Lung (tissue), 17 donors: ENCODE measurements at places on chromosomes 5 and 9. TPM values are rescaled to one million over a fixed set of nuclear protein-coding genes. Genes with fewer than 3 reads are reported as not detected.

Gene NUTM2G
- polyA plus RNA-seq, result not detected

Gene TAS2R1
- polyA plus RNA-seq, result not detected

Gene SLC6A7
- polyA plus RNA-seq, result 0.02 TPM

Gene TOR4A
- 29.2 TPM for polyA plus RNA-seq

Gene AK1
- 386 TPM for polyA plus RNA-seq

Gene PRELID1
- polyA plus RNA-seq, result 236 TPM

Gene SLC34A3
- 0.03 TPM for polyA plus RNA-seq

Gene OBP2B
- not detected for polyA plus RNA-seq

Gene GNPDA1
- polyA plus RNA-seq, result 51.4 TPM

Gene RPL7A
- 2,527 TPM for polyA plus RNA-seq

Gene NIM1K
- 1.0 TPM for polyA plus RNA-seq

Gene IGIP
- 2.8 TPM for polyA plus RNA-seq

Gene RGMB
- polyA plus RNA-seq, result 9.0 TPM

Gene MYO10
- polyA plus RNA-seq, result 10.6 TPM

Gene CLIC3
- 90.2 TPM for polyA plus RNA-seq

Gene FYB1
- polyA plus RNA-seq, result 51.4 TPM

Gene NSG2
- 0.16 TPM for polyA plus RNA-seq

Gene KCNV2
- polyA plus RNA-seq, result not detected

Gene ADGRV1
- 16.5 TPM for polyA plus RNA-seq

Gene C1QTNF2
- 1.1 TPM for polyA plus RNA-seq

Gene WNT8A
- polyA plus RNA-seq, result not detected

Gene LHFPL2
- polyA plus RNA-seq, result 47.0 TPM

Gene ATG12
- 36.3 TPM for polyA plus RNA-seq

Gene CCNO
- polyA plus RNA-seq, result 3.2 TPM

Gene NUTM2F
- 0.04 TPM for polyA plus RNA-seq

Gene CNTLN
- polyA plus RNA-seq, result 2.1 TPM
